Skin of body (tissue), 3 donors: ENCODE measurements at places on chromosomes 13 and 19. TPM values are rescaled to one million over a fixed set of nuclear protein-coding genes. Genes with fewer than 3 reads are reported as not detected.

The KCNK6 gene
- 9.2 TPM for total RNA-seq

The PRR22 gene
- total RNA-seq = 0.30 TPM

The PEAK3 gene
- 0.20 TPM for total RNA-seq

The METTL21C gene
- total RNA-seq = 3.0 TPM

The COX7A1 gene
- total RNA-seq = 43.5 TPM

The ZNF570 gene
- 7.2 TPM for total RNA-seq

The PRSS57 gene
- total RNA-seq = 0.69 TPM

The CKM gene
- total RNA-seq = 426 TPM

The PRDX2 gene
- 164 TPM for total RNA-seq

The ZNF549 gene
- 9.0 TPM for total RNA-seq

The NKPD1 gene
- total RNA-seq = 4.2 TPM

The ZNF606 gene
- 18.0 TPM for total RNA-seq

The ALOX5AP gene
- 13.3 TPM for total RNA-seq

The NPHS1 gene
- total RNA-seq = not detected

The ERICH4 gene
- total RNA-seq = not detected

The LRP3 gene
- total RNA-seq = 15.0 TPM

The CYP4F8 gene
- 1.8 TPM for total RNA-seq

The SIGLEC5 gene
- total RNA-seq = 1.4 TPM
